GM13977 (cell line): ENCODE measurements at places on chromosomes 3 and 15.

DNA sequence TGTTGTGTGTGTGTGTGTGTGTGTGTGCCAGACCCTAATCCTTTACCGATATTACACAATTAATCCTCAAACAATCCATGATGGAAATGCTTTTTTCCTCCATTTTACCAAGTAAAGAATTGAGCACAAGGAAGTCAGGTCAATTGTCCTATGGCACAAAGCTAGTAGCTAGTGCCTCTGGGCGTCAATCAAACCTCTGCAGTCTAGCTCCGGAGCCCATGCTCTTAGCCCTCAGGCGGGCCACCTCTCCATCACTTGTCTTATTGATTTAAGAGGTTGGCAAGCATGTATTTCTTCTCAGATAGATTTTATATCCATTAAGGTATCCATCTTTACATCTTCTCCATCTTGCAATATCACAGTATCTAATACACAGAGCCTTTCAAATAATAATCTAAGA is 886.6 kb downstream of the TBL1XR1 start:
- no peak for DNase-seq

DNA sequence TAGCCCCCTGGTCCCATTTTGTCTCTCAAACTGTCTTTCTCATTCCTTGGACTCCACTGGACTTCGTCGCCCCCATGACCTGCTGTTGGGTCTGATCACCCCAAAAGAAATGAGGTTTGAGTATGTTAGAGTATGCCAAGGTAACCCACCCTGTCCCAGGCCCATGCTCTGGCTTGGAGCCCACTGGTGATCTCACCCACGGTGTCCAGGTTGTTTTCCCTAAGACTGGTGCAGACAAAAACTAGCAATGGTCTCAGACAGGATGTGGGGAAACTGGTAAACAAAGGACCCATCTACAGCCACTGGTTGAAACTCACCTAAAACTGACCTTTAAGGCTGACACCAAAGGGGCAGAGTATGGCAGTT is 38.9 kb downstream of the EFCAB12 start:
- DNase-seq, result no peak

DNA sequence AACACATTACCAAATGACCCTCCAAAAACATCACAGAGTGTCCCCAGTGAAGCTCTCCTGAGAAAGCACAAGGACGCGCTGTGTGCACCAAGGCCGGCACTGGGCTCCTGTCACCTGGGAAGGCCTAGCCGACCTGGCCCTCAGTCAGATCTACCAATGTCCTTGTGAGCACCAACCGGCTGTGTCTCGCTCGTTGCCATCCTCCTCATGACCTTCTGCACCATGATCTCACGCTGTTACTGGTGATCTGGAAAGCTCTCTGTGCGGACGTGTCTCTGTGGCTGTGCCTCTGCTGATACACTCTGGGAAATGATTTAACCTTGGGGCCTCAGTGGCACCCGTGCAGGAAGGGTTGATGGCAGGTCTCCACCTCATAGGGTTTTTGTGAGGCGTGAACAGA is 24.2 kb downstream of the ZXDC start:
- DNase-seq, result no peak

GRCh38 chr3:160477750-160478149 is 28.2 kb upstream of the TRIM59 start:
- no peak for DNase-seq

DNA sequence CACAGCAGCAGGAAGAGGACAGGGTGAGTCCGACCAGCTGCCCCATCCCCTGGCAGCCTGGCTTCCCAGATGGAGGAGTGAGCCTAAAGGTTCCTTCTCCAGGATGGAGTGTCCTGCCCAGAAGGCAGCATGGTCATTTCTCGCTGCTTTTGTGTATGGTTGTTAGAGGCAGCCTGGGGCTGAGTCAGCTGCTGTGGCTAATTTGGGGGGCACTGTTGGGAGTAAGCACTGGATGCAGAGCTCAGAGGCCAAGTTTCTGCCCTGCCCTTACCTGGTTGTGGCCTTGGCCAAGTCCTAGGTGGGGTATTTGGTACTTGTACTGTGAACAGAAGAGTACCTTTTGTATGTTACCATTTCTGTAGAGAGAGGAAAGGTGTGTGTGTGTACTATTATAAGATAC is 78.6 kb downstream of the ADAMTS7 start:
- no peak for DNase-seq

- DNase-seq, result no peak
Measured at GRCh38 chr3:183637106-183637486, 1.7 kb downstream of the KLHL24 start.

DNA sequence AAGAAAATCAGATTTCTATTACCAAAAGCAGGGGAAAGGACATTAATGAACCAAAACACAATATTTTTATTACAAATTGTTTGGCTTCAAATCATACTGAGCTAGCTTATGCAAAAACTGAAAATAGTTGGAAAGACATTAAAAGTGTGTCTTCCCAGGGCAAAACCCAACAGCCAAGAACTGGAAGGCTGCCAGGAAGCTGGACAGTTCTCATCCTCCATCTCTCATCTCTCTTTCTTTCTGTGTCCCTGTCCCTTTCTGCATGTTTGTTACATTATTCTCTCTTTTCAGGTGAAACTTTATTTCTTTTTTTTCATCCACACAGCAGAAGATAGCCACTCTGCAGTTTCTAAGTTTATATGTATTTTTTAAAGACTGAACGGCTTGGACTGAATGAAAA is 41.1 kb upstream of the SNTN start:
- DNase-seq, result no peak

- DNase-seq, result no peak
Measured at GRCh38 chr3:73018790-73019441, 22.3 kb downstream of the PPP4R2 start.

GRCh38 chr3:43198791-43199644 is 87.3 kb upstream of the SNRK start:
- no peak for DNase-seq

DNA sequence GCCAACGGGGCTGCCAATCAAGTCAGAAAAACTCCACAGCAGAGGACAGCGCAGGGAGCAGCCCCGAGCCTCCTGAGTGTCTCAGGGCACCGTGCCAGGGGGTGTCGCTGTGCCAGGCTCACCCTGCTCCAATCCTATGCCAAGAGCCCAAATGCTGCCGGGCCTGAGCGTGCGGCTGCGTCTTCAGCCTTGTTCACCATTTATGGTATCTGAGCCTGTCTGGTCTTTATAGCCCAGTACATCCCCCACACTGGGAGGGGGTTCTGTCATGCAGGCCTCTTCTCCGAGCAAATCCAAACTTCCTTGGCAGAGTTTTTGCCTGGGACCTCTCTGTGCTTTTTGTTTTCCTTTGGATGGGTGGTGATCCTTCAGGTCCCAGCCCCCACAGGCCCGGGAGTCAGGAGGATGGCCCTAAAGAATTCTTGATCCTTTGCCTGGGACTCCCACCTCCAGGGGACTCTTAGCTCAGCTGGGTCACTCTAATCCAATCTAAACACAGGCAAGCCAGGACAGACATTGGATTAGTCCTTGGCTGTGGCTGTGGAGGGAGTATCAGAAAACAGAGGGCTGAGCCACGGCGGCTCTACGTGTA is 135.1 kb upstream of the HACD2 start:
- DNase-seq, result no peak

- no peak for DNase-seq
Measured at GRCh38 chr15:56102441-56102840, 109.0 kb upstream of the NEDD4 start.

- DNase-seq, result peak; percentile 30
Measured at GRCh38 chr15:44385344-44385942, 42.0 kb upstream of the CTDSPL2 start.
